OCI-LY7 (cell line): ENCODE measurements at places on chromosomes 11 and 22. TPM values are rescaled to one million over a fixed set of nuclear protein-coding genes. Genes with fewer than 3 reads are reported as not detected.

DNA sequence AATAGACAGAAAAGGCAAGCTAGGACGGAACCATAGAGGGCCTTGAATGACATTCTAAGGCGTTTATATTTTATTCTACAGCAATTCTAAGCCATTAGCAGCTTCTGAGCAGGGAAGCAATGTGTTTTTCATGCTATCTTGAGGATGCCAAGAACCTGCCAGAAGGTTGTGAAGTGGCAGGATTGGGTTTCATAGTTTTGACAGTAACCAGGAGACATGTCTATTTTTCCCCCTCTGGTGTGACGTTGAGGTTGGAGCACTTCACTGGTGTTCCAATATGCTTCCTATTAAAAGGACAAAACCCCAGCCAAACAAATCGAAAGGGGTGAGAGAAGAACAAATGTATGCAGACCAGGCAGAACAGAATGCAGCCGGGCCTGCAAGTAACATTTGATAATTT lies 148.2 kb downstream of the SPATA19 start:
- DNase-seq: no peak

DNA sequence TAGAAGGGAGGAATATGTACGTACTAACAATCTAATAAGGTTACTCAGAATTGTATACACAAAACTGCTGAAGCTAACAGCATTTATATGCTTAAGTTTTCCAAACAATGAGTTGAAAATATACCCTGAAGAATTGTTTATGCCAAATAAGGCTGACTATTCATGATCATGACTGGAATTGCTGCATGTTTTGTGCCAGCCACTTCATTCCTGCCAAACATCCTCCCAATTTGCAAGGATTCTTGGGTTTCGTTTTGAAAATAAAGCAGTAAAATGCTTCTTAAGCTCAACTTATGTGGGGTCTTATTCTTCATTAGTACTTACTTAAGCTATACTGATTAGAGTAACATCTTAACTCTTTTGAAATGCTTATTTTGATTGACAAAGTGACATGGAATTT lies 149.0 kb downstream of the SPON1 start:
- DNase-seq: no peak

- DNase-seq: no peak
Observed at GRCh38 chr11:82577246-82577645, 156.4 kb downstream of the FAM181B start.

- DNase-seq: no peak
Observed at GRCh38 chr11:132217856-132218255, 847.4 kb downstream of the NTM start.

DNA sequence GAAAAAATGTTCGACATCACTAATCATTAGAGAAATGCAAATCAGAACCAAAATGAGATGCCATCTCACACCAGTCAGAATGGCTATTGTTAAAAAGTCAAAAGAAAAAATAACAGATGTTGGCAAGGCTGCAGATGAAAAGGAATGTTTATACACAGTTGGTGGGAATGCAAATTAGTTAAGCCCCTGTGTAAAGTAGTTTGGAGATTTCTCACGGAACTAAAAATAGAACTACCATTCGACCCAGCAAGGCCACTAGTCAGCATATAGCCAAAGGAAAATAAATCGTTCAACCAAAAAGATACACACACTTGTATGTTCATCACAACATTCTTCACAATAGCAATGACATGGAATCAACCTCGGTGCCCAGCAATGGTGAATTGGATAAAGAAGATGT lies 503.2 kb downstream of the OPCML start:
- DNase-seq: no peak

DNA sequence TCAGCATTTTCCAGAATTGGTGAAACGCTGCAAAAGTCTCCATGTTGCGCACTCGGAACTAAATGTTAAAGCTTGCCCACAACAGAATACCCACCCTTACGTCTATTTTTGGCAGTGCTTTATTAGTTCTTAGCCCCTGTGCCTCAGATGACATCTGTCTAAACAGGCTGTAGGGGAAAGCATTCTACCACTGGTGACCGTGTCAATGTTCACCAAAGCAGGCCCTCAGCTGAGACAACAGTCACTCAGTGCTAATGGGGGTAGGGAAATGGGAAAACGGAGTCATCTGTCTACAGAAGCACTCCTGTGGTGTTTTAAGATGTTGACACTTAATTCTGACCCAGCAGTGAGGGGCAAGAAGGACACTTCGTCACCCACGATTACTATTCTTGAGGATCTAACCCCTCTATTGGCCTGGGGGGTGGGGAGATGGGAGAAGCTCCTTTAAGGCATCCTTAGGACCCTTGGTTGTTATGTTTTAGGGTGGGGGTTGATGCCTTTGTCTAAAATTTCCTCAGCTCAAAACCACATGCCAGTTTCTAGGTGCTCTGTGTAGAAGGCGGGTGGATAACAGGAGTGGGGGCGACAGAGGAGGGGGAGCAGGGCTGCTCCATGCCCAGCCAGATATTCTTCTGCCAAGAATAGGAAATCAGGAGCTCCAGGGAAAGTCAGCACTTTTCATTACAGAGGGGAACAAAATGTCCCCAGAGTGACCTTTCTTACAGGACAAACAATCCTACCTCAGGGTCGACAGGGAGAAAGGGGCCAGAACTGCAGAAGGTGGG lies 15.6 kb upstream of the MFRP start:
- peak; percentile 32 for DNase-seq

- DNase-seq: peak; percentile 41
Observed at GRCh38 chr22:36016684-36017083, 11.9 kb downstream of the RBFOX2 start.

DNA sequence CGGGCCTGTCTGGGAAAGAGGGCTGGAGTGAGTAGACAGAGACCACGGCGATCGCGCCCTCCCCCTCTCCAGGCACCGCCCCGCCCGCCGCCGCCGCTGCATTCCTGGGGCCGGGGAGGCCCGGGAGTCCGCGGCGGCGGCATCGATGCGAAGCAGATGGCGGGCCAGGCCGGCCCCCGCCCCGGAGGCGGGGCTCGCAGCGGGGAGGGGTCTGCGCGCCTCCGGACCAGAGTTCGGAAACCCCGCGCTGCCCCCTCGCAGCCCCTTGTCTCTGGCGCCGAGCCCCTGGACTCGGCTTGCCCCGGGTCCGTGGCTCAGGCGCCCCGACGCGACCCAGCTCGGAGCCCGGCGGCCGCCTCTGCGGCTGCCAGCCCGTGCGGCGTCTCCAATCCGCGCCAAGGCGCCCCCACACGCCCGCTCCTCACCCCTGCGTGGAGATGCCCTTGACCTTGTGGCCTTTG lies 1.3 kb downstream of the SCARF2 start:
- no peak for DNase-seq

- no peak for DNase-seq
Observed at GRCh38 chr22:45969414-45969799, 7.6 kb downstream of the WNT7B start.

- DNase-seq: no peak
Observed at GRCh38 chr11:45159781-45160365, 13.4 kb downstream of the PRDM11 start.

- no peak for DNase-seq
Observed at GRCh38 chr11:28132548-28132947, 24.4 kb downstream of the METTL15 start.

GRCh38 chr11:78795621-78796261 lies 221.1 kb upstream of the NARS2 start:
- no peak for DNase-seq

Gene C11orf87
- total RNA-seq: not detected in 2 replicates

Gene HBE1
- total RNA-seq: not detected in 2 replicates

Gene NCR3LG1
- 22.3 and 23.0 TPM in 2 replicates for total RNA-seq

Gene BTG4
- not detected in 2 replicates for total RNA-seq

Gene FAM180B
- 0.23 and 0.26 TPM in 2 replicates for total RNA-seq

Gene ANKK1
- total RNA-seq: not detected in 2 replicates

Gene TESMIN
- total RNA-seq: 19.4 and 24.0 TPM in 2 replicates

Gene HSPB2
- not detected in 2 replicates for total RNA-seq

Gene MARK2
- total RNA-seq: 40.1 and 45.4 TPM in 2 replicates

Gene SCN4B
- total RNA-seq: not detected in 2 replicates

Gene PATE4
- not detected in 2 replicates for total RNA-seq
